ENCODE measurements at places on chromosomes 11 and 22. TPM values are rescaled to one million over a fixed set of nuclear protein-coding genes. Genes with fewer than 3 reads are reported as not detected.
A peak's percentile ranks its signal among the peaks of the same experiment; 100 is the strongest.

The HYOU1 gene
- 107 TPM for total RNA-seq

DNA sequence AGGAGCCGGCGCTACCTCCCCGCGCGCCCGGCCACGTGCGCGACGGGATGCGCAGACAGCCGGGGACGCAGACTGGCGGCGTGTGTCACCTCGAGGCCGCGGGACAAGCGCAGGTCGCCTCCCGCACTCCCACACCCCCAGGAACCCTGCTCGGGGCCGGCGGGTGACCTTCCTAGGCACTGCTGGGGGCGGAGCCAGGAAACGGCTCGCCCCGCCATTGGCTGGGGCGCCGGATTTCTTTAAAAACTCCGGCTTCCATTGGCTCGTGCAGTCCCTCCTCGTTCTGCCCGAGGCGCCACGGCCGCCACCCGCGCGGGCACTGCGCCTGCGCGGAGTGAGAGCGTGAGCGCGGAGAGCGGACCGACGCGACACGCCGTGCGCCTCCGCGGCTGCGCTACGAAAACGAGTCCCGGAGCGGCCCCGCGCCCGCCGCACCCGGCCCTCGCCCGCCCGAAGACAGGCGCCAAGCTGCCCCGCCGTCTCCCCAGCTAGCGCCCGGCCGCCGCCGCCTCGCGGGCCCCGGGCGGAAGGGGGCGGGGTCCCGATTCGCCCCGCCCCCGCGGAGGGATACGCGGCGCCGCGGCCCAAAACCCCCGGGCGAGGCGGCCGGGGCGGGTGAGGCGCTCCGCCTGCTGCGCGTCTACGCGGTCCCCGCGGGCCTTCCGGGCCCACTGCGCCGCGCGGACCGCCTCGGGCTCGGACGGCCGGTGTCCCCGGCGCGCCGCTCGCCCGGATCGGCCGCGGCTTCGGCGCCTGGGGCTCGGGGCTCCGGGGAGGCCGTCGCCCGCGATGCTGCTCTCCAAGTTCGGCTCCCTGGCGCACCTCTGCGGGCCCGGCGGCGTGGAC lies at the start of gene PIM3:
PIM3 (plus strand) TSS at position 614 of the 846 bp plus-strand sequence; CDS start at position 790, 176 bp downstream.
- peak; percentile 98 for DNase-seq

- peak; percentile 94 for DNase-seq
These were observed at the start of gene CCDC89 for GRCh38 chr11:85685820-85686459. Gene CCDC89 (minus strand): TSS chr11:85686195. CDS start chr11:85686130, 65 bp downstream.

DNA sequence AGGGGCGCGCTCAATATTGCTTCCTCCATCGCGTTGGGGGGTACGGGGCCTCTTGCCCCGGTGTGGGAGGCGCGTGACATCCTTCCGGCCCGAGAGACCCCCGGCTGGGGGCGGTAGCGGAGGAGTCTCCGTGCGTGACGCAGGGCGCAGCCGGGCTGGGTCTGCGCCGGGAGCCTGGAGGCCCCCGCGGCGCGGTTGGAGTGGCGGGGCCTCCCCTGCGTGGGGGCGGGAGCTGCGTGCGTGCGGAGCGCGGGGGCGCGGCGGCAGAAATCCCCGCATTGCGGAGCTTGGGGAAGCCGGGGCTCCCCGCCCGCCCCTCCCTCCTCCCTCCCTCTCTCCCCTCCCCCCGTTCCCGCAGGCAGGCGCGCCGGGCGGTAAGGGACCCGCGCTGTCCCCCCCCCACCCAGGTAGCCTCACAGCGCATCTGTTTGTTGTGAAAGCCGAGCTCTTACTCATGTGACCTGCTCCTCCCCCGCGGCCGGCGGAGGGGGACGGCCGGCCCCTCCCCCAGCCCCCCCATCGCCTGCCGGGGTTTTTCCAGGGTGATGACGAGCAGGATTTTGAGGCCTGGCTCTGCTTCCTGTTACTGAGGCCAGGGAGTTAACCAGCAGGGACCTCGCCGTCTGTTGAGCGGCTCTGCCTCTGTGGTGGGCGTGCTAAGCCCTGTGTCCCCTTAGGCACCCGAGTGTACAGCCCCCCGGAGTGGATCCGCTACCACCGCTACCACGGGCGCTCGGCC lies 1.6 kb downstream of the PIM3 start:
- DNase-seq: peak; percentile 95

The GLB1L2 gene
- 9.1 TPM for total RNA-seq

DNA sequence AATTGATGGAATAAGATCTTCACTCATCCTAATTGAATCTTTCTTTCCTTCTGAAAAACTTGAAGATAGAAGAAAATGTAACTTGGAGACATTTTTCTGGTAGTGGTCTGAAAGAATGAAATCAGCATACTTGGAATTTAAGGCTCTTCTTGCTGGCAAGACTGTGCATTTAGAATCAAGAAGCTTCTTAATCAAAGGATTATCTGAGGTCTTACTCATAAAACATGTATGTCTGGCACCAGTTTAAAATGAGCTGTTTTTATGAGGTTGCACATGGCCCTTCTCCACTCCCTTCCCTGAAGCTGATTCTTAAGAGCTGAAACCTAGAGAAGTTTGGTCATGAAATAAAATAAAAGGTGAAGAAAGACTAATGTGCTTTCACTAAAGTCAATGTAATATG lies 77.3 kb downstream of the ARHGEF12 start:
- DNase-seq: no peak

DNA sequence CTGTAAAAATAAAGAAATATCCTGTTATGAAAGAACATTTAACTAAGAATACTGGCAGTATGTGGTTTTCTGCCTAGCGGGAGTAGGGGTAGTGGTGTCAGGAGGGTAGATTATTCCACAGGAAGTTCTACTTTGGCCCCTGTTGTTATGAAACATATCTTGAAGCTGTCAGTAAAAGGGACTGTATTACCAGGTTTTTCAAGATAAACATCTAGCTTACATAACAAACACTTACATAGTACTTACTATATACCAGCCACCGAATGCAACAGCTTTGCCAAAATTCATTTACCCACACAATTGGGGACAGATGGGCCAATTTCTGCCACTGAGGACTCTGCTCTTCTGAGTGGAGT lies 3.7 kb downstream of the TMEM123 start:
- no peak for DNase-seq

GRCh38 chr22:44920183-44920582 lies 89.6 kb downstream of the PHF21B start:
- no peak for DNase-seq

The NLRP14 gene
- not detected for total RNA-seq

The SHISA8 gene
- total RNA-seq: not detected

DNA sequence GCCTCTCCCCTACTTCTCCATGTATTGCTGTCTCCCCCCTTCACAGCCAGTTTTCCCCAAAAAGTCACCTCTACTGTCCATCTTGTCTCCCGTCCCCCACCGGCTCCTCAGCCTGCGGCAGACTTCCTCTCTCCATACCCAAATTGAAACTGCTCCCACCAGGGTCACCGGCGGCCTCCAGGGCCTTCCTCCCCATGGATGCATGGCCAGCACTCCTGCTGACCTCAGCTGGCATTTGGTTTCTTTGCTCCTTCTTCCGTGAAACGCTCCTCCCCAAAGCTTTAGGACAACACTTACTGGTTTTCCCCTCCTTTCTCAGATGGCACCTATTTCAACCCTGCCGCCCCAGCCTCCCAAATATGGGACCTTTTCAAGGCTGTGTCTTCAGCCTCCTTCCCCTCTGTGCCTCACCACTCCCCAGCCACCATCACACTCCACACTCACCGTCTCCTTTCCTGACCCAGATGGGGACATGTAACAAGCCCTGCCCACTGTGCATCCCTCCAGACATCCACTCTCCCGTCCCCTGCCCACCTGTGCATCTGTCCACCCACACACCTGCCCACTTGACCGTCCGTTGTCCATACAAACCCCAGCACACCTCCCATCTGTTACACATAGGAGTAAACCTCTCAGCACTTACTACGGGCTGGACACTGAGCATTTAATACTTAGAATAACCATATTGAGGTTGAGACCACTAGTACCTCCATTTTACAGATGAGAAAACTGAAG lies 21.5 kb upstream of the ACR start:
- no peak for DNase-seq

All from stomach (tissue), 19 donors.